Stimulated activated CD8-positive, alpha-beta memory T cell treated with anti-CD3 and anti-CD28 coated beads, Interleukin-12 subunit alpha, Interleukin-12 subunit beta, amount 100 ng/mL, for 4 hours (primary cell): ENCODE measurements at places on chromosomes 5 and 9.

- no peak for DNase-seq
Observed at GRCh38 chr5:98513380-98513779, 260.1 kb upstream of the RGMB start.

DNA sequence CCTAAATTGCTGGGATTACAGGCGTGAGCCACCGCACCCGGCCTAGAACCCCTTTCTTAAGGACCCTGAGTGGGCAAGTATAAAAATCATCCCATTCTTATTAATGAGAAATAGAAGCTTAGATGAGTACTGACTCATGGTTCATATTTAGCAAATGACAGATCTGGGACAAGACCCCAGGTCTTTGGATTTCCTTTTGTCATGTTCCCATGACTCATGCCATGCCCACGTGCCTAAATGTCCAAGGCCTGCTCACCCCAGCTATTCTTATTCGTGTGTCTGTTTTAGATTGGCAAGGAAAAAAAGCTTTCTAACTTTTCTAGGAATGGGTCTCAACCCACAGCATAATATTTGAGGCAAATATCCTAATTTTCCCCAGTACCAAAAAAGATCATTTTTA lies 57.7 kb upstream of the RPS23 start:
- no peak for DNase-seq

DNA sequence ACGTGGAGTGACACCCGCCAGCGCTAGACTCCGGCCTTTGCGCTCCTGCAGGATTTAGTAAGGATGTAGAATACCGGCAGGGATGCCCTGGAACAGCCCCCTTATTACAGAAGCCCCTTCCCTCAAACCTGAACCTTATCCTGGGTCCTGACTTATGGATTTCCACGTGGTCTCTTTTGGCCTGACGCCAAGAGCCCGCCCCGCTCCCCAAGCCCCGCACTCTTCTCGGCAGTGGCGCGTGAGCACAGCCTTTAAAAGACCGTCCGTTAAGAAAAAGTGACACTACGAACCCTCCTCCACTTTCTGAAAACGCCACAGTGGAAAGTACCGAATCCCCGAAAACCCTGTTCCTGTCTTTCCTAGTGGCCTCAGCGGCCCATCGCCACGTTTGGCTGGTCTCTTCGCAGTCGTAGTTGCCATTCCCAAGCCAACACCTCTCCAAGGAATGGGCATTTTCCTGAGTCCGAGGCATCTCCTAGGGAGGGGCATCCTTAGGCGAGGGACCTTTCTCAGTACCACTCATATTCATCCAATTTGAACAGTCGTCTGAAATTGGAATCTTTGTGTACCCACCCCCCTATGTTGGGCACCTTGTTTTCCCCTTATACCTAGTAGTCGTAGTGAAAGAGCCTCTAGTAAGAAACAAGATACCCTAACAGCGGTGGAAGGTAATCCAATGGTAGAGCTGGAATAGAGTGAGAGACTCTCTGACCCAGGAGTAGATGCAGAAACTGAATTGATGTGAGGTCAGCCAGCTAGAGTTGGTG lies 732 bp upstream of the MCIDAS start:
- DNase-seq = no peak

DNA sequence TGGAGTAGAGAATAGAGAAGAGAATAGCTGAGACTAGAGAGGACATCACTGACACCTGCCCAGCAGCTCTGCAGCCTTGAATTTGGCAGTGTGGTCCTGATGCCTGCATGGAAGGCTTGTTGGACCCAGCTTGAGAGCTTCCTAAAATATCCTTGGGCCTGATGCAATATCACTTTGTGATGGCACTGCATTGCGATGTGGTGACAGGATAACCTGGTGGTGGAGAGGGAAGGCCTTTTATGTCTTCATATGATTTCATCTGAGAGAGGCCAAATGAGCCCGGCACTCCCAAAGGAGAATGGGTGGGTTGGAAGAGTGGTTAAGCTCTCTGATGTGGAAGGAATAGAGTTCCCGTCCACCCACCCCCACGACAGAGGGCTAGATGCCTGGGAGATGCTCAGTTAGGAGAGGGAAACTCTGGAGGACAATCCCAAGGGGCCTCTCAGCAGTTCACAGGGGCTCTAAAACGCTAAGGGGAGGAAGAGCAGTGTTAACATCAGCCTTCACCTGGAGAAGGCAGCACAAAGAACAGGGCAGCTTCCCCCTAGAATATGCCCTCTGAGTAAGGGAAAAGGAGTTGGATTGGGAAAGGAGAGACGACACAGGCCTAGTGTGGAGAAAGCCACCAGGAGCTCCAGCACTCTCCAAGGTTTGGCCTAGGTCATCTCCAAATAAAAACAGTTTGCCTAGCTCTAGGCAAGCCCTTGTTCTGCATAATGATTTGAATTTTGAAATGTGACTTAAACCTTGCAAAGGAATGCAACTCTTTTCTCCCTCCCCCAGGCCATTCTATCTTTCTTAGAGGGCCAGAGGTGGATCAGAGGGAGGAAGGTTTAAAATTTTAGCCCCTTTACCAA lies 99.8 kb upstream of the SSBP2 start:
- no peak for DNase-seq

DNA sequence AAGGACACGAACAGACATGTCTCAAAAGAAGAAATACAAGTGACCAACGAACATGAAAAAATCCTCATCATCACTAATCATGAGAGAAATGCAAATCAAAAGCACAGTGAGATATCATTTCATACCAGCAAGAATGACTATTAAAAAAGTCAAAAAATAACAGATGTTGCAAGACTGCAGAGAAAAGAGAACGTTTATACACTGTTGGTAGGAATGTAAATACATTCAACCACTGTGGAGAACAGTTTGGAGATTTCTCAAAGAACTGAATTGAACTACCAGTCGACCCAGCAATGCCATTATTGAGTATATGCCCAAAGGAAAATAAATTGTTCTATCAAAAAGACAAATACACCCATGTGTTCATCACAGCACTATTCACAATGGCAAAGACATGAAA lies 45.7 kb downstream of the FXN start:
- DNase-seq = no peak

- DNase-seq = no peak
Observed at GRCh38 chr9:115213818-115214334, 95.9 kb upstream of the TNC start.

GRCh38 chr9:76618762-76619161 lies 145.5 kb upstream of the PCA3 start:
- DNase-seq = no peak

- no peak for DNase-seq
Observed at GRCh38 chr5:17004441-17005106, 68.5 kb upstream of the MYO10 start.

DNA sequence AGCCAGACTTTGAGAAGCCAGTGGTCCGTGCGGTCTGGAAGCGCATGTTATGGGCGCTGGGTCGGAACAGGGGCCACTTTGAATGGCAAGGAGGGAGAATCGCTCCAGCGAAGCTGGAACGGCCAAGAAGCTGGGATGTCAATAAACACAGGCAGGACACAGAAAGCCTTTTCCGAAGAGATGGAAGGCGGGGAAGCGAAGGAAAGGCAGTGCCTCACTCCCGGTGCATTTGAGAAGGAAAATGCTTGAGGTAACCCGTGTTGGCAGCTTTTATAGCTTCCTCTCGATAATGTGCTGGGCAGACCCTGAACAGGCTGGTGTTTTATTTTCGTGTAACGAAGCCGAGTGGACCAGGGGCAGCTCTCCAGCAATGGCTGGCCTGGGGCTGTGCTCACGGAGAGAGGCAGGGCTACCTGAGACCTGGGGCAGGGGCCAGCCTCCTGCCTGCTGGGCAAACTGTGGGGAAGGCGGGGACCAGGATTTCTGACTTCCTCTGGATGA lies 84.2 kb upstream of the SPRY4 start:
- DNase-seq = no peak

DNA sequence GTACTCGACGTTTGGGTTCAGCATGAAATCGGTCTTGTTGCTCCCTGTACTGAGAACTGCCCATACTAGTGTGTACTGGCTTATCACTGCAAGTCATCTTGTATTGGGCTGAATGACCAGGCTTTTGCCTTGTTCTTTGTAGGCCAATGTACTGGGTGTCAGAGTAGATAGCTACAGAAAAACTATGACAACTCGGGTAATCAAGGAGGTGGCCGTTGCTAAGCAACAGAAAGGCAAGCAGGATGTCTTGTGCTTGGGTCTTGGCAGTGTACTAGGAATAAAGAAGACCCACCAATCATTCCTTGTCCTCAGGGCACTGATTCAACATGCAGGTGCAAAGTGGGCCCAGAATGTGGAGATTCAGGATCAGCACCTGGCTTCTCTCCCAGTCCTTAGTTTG lies 11.9 kb upstream of the SHISAL2B start:
- no peak for DNase-seq

GRCh38 chr5:126358525-126358924 lies 64.7 kb upstream of the GRAMD2B start:
- no peak for DNase-seq

DNA sequence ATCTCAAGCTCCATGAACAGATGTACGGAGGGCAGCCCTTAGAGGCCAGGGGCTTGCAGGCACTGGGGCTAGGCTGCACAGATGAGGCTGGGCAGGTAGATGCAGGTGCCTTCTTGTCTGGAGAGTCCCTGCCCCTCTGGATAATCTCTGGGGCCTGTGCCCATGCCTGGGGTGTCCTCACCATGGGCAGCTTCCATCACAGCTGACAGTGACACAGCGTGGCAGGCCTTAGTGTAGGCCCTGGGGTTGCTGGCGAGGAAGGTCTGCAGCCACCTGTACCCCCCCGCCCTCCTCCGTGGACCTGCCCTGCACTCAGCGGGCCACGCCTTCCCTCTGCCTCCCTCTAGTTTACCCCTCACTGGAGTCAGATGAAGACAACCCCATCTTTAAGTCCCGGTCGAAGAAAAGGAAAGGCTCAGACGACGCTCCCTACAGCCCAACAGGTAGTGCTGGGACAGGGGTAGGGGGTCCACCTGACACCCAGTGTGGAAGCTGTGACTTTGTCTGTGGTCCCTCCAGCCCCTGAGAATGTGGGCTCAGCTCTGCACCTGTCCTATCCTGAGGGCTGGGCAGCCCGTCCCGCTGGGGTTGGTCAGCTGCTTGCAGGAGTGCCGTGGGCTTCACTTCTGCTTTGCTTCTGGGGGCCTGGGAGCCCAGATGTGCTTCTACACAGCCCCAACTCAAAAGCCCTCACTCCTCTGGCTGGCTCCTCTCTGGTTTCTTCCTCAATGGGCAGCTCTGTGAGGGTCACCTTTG lies 98.4 kb downstream of the PHF2 start:
- DNase-seq = no peak

GRCh38 chr5:168696611-168697010 lies 117.4 kb upstream of the PANK3 start:
- DNase-seq = no peak

DNA sequence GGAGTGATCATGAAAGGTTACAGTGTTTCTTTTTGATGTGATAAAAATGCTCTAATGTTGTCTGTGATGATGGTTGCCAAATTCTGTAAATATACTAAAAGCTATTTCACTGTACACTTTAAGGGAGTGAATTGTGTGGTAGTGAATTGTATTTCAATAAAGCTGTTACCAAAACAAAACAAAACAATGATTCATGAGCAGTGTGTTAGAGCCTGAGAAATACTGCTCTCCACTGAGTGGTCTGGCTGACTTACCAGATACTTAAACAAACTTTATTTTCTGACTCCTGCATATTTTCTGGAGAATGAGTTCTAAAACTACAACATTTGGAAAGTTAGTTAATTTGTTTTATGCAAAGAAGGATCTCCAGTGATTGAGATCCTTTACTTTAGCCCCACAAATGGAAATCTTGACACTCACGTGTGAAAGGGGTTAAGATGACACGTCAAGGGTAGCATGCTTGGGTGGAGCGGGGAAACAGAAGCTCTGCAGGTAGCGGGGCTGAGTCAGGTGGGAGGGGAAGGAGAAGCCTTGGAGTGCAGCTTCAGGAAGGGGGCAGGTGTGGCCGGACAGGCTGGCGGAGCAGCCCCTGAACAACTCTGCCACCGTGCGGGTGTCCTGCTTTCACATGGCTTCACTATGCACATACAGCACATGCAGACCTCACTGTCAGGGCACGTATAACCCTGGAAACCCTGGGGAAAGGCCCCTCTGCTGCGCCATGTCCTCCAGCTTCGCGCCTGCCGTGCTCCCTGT lies 256.7 kb downstream of the IRX1 start:
- DNase-seq = no peak

GRCh38 chr5:991472-992267 lies 16.9 kb upstream of the NKD2 start:
- DNase-seq = no peak

DNA sequence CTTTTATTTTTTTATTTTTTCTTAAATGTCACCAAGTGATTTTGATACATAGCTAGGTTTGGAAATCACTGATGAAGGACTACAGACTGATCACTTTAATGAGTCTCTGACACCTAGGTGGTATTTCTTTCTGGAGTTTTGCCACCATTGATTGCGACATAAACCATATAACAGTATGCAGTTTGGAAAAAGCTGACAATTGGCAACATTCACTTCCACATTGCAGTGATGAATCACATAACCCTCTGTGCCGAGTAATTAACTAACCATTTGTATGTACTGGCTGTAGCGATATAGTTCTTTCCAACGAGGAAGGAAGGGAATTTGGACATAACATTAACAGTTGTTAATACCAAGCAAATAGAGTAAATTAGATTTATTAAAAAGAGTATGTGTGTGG lies 222.9 kb upstream of the EFNA5 start:
- DNase-seq = no peak

- DNase-seq = no peak
Observed at GRCh38 chr5:10691826-10692785, 68.9 kb downstream of the DAP start.

DNA sequence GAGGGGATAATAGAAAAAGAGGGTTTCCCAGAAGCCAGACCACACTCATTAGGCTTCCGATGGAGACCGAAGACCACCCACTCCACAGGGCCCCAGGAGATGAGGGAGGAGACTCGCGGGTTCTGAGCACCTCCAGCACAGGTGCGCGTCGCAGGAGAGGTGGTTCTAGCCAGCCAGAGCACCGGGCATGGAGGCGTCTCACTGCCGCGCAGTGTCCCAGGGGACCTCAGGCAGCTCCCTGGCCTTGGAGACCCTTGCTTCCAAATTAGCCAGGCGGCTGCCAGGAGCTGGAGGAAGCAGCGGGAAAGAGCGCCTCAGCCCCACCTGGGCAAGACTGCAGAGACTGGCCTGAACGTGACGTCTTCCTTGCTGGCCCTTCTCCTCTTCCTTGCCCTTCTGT lies 115.4 kb upstream of the FBXL7 start:
- no peak for DNase-seq

DNA sequence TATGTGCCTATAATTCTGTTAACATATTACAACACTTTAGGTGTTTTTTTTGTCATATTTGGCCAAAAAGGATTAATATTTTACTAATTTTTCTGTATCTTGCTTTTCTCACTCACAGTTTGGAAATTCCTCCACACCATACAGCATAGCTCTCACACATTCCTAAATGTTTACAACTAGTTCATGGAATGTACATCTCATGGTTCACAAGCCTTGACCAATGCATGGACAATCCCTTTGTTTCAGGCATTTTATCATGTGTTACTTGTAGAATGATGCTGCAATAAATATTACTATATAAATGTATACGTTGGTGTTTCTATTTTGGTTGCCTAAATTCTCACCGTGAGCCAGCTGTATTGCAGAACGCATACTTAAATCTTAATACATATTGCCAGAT lies 80.5 kb upstream of the SPATA31C2 start:
- DNase-seq = no peak
